Fibroblast of the conjunctiva (primary cell): ENCODE measurements at places on chromosomes 6 and 20.

DNA sequence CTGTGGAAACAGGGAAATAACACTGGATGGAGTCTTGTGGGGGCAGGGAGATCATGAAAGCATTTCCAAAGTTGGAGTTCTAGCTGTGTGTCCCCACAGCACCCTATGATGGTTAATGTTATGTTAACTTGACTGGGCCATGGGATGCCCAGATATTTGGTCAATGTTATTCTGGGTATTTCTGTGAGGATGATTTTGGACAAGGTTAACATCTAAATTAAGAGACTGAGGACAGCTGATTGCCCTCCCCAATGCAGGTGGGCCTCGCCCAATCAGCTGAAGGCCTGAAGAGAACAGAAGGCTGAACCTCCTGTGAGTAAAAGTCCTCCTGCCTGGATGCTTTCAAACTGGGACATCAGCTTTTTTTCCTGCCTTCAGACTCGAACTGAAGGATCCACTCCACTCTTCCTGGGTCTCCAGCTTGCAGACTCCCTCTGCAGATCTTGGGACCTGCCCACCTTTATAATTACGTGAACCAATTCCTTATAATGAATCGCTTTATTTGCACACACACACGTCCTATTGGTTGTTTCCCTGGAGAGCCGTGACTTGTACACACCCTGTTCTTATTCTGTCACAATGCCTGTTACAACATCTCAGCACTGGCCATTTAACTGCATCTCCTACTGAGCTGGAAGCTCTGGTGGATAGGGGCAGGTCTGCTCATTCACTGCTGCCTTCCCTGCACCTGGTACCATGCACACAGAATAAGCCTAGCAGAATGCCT, 99.5 kb upstream of the IYD start:
- no peak for DNase-seq

DNA sequence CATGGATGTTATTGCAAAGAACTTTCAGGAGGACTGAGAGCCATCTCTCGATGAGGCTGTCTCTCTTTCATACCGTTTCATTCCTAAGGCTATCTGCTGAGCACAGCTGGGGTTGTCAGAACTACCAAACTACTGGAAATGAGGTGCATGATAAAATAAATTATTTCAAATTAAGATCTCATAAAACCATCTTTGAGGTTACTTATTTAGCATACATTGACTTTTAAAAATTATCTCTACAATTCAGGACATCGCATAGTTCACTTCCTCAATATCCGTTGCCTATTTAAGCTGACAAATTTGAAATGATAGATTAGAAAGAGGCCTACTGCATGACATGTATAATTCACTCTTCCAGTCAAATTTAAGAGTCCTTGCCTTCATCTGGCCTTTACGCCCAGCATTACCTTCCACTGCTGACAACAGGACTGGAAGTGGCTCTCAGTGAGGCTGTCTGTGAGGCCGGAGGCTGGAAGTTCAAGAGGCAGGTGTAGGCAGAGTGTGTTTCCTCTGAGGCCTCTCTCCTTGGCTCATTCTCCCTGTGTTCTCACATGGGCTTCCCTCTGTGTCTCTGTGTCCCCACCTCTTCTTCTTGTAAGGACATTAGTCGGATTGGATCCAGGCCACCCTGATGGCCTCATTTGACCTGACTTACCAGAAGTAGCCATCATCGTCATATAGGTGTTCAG, 12.8 kb upstream of the DUSP22 start:
- DNase-seq = no peak

- DNase-seq = no peak
These were observed 95.9 kb upstream of the PMEPA1 start for GRCh38 chr20:57805747-57806146.

GRCh38 chr6:33950891-33951889, 147.4 kb upstream of the MLN start:
- DNase-seq = no peak

GRCh38 chr6:21188505-21189223, 404.9 kb upstream of the SOX4 start:
- no peak for DNase-seq

DNA sequence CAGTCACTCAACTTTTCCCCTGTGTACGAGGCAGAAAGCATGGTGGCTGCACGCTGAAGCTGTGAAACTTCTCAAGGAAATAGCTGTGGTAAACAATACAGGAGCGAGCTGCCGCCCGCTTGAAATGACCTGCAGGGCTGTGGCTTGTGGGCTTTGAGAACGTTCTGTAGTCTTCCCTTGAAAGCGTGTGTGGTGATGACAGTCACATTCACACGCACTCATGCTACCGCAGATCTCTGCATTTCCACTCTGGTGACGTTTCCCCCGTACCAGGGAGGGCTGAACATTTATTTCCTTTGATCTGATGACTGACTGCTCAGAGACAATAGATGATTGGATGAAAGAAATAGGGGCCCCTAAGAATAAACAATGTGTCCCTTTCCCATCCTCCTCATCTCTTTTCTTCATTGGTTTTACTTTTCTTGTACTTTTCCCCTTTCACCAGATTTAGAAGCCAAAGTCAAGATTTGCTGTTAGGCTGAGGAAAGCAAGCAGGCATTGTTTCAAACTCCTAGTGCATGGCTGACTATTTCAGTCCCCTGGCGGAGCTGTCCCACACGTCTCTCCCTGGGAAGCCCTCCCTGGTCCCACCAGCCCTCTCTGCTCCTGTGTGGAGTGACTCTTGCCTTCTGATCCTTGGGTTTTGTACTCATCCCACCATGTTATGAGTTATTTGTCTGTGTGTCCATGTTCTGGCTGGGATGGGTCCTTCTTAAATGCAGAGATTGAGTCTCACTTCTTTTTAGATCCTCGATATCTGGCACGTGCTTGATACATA, 3.9 kb downstream of the SYTL3 start:
- no peak for DNase-seq

- DNase-seq = no peak
These were observed 670 bp downstream of the NCOA5 start for GRCh38 chr20:46089167-46089416.

GRCh38 chr20:16062661-16063581, 510.3 kb downstream of the KIF16B start:
- no peak for DNase-seq

DNA sequence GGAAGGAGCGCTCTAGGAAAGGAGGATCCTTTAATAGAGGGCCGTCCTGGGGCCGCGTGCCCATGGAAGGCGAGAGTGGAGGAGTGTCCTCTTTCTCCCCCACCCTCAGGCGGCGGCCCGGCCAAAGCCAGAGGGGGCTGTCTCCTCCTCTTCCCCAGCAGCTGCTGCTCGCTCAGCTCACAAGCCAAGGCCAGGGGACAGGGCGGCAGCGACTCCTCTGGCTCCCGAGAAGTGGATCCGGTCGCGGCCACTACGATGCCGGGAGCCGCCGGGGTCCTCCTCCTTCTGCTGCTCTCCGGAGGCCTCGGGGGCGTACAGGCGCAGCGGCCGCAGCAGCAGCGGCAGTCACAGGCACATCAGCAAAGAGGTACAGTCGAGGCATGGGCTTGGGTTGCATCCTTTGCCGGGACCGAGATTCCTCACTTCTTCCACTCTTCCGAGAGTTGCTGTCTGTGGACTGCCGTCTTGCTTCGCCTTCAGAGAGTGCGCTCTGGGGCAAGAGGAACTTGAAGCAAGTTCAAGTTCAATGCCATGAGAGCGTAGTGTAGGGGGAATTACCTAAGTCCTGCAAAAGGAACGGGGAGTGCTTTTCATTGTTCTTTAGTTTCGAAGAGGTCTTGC, at the start of gene LAMA2:
LAMA2 (plus strand) TSS at position 148 of the 621 bp plus-strand sequence; CDS start at position 256, 108 bp downstream.
- DNase-seq = peak; percentile 54
